ENCODE measurements at places on chromosomes 16 and 17. TPM values are rescaled to one million over a fixed set of nuclear protein-coding genes. Genes with fewer than 3 reads are reported as not detected.
A peak's percentile ranks its signal among the peaks of the same experiment; 100 is the strongest.

- no peaks in the 10 kb centered on the region for H3K4me1 ChIP-seq
- H3K36me3 ChIP-seq = no peaks in the 10 kb centered on the region
- no peaks in the 10 kb centered on the region for H3K27me3 ChIP-seq
- H3K27ac ChIP-seq = no peak overlapping the region
- H3K4me3 ChIP-seq = no peak overlapping the region
Measured at GRCh38 chr17:70238228-70238627, 68.9 kb downstream of the KCNJ2 start.

GRCh38 chr17:31856750-31857149 lies 2.3 kb downstream of the COPRS start:
- H3K4me1 ChIP-seq = peaks cover 15% of the 10 kb centered on the region
- H3K36me3 ChIP-seq = peaks cover 4% of the 10 kb centered on the region
- H3K27ac ChIP-seq = no peak overlapping the region
- DNase-seq = no peak
- H3K4me3 ChIP-seq = no peak overlapping the region

GRCh38 chr16:29668267-29668666 lies 5.2 kb downstream of the SPN start:
- H3K4me1 ChIP-seq = peaks cover 49% of the 10 kb centered on the region
- H3K36me3 ChIP-seq = peaks cover 9% of the 10 kb centered on the region
- H3K27ac ChIP-seq = no peak overlapping the region
- H3K27me3 ChIP-seq = no peaks in the 10 kb centered on the region

DNA sequence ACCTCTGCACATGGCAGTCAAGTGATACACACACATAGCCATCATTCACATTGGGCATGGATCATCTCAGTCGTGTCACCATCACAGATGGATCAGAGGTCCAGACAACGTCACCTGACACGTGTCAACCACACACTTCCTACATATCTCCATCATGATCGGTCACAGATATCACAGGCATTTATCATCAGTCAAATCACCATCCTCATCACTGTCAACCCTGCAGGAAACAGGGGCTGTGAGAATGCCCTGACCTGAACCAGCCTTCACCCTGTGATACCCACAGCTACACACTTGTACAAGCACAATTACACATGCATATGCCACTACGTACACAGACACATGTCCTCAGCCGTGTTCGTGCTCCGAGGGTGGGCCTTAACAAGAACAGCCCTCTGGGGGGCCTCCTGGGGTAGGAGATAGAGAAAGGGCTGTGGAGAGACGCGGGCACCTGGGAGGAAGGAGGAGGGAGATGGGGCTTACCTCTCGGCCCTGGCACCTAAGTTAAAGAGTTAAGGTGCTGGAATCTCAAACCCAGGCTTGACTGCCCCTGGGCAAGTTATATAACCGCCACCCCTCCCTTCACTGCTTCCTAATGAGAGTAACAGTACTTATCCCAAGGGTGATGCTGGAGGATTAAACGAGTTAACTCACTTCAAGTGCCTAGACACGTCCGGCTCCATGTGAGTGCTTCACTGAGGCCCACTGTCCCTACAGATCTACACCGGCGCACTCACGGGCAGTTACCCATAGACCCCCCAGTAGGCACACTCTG lies 1.1 kb downstream of the SLC12A4 start:
- peak overlapping the region; percentile 51 for H3K27ac ChIP-seq
- peak; percentile 34 for DNase-seq
- peak overlapping the region; percentile 72 for H3K4me3 ChIP-seq
- H3K36me3 ChIP-seq = peaks cover 4% of the 10 kb centered on the region
- H3K27me3 ChIP-seq = no peaks in the 10 kb centered on the region
- peaks cover 24% of the 10 kb centered on the region for H3K4me1 ChIP-seq

GRCh38 chr17:45867171-45867570 lies 22.5 kb downstream of the SPPL2C start:
- no peaks in the 10 kb centered on the region for H3K36me3 ChIP-seq
- H3K27ac ChIP-seq = no peak overlapping the region
- DNase-seq = no peak
- no peaks in the 10 kb centered on the region for H3K4me1 ChIP-seq
- H3K27me3 ChIP-seq = no peaks in the 10 kb centered on the region
- H3K4me3 ChIP-seq = no peak overlapping the region

DNA sequence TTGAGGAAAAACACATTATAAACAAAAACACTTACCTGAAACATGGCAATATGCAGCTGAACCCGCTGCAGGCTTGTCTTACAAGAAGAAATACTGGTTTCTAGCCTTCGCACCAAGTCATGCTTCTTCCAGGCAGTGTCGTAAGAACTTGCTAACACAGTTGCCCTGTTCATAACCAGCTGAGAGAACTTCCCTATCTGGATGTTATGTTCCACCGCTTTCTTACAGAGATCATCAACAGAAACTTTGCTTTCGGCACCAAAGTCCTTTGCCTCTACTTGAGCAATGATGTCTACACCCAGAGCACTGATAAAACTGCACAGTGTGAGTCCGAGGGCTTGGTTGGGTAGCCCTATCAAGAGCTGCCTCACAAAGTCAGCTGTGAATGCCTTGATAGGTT lies 27.9 kb upstream of the ARL6IP1 start:
- H3K4me3 ChIP-seq = no peak overlapping the region
- H3K27ac ChIP-seq = no peak overlapping the region
- H3K36me3 ChIP-seq = peaks cover 67% of the 10 kb centered on the region
- H3K4me1 ChIP-seq = no peaks in the 10 kb centered on the region

- H3K27me3 ChIP-seq = no peaks in the 10 kb centered on the region
- no peak overlapping the region for H3K27ac ChIP-seq
- no peak for DNase-seq
- no peaks in the 10 kb centered on the region for H3K4me1 ChIP-seq
- H3K36me3 ChIP-seq = no peaks in the 10 kb centered on the region
Measured at GRCh38 chr16:73778887-73779286, 517.7 kb upstream of the PSMD7 start.

DNA sequence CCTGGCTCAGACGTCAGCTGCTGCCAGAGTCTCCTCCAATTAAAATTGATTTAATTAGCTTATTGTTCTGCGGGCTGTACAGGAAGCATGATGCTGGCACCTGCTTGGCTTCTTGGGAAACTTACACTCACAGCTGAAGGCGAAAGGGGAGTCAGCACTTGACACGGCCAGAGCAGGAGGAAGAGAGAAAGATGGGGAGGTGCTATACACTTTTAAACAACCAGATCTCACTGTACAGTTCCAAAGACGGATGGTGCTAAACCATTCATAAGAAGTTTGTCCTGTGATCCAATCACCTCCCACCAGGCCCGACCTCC lies 1.4 kb upstream of the PRDM7 start:
- no peaks in the 10 kb centered on the region for H3K36me3 ChIP-seq
- H3K4me3 ChIP-seq = no peak overlapping the region
- H3K4me1 ChIP-seq = peaks cover 21% of the 10 kb centered on the region
- no peak for DNase-seq

DNA sequence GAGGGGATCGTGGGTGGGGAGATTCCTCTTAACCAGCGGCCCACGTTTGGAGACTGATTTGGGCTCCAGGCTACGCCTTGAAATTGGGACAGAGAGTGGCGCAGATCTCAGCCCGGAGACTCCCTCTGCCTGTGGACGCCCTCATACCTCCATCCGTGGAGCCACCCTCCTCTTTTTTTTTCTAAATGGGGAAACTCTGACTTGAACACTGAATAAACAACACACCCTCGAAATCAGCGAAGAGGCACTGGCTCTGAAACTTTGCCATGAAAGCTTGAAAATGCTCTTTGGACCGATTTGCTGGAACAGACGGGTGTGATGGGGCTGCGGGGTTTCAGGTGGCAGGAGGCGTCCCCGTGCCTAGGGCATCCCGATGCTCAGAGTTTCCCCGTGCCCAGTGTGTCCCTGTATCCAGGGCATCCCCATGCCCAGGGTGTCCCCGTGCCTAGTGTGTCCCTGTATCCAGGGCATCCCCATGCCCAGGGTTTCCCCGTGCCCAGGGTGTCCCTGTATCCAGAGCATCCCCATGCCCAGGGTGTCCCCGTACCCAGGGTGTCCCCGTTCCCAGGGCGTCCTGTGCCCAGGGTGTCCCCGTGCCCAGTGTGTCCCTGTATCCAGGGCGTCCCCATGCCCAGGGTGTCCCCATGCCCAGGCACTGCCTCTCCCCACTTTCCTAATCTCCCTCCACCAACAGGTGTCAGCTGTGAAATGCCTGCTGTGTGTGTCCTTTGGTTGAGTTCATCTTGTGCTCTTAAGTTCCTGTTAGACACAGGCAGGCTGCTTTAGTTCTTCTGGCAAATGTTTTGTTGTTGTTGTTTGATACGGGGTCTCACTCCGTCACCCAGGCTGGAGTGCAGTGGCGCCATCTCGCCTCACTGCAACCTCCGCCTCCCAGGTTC lies 187.0 kb downstream of the SEC14L1 start:
- peaks cover 52% of the 10 kb centered on the region for H3K4me1 ChIP-seq
- no peak for DNase-seq
- H3K36me3 ChIP-seq = no peaks in the 10 kb centered on the region
- no peak overlapping the region for H3K27ac ChIP-seq

- no peak overlapping the region for H3K27ac ChIP-seq
- DNase-seq = no peak
- no peaks in the 10 kb centered on the region for H3K36me3 ChIP-seq
- H3K4me3 ChIP-seq = peak overlapping the region; percentile 48
- H3K27me3 ChIP-seq = no peaks in the 10 kb centered on the region
- H3K4me1 ChIP-seq = peaks cover 19% of the 10 kb centered on the region
Measured at GRCh38 chr16:53053967-53054669, 673 bp upstream of the CHD9 start.

NDUFAF8 gene
- 34.8 TPM for total RNA-seq
